ENCODE measurements at places on chromosomes 4 and X.

GRCh38 chrX:106302304-106302703, 134.2 kb downstream of the PWWP3B start:
- DNase-seq, result no peak

GRCh38 chr4:105127170-105127445, 19.6 kb upstream of the TET2 start:
- no peak for DNase-seq

- no peak for DNase-seq
Measured at GRCh38 chr4:8131210-8131609, 27.4 kb downstream of the ABLIM2 start.

- DNase-seq, result no peak
Measured at GRCh38 chr4:16461362-16461761, 235.1 kb upstream of the TAPT1 start.

DNA sequence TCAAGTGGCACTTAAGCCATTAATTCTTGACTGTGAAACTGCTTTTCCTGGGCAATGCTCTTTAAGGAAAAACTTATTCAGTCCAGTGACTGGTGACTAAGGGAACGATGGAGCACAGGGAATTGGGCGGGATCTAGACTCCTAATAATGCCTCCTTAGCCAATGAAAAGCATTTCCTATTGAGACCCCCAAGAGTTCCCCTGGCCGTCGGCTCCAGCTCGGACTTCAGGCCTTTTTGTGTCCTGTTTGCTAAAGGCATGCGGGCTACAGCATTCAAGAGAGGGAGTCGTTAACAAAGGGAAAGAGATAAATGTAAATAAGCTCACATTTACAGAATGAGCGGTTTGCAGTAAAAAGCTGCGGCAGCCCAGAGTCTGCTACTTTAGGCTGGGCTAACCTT, at the start of gene LPAR4:
Gene LPAR4 (plus strand): TSS at position 232 of the 400 bp plus-strand sequence. CDS start 7,150 bp downstream, outside the sequence.
- DNase-seq, result no peak

GRCh38 chr4:114312338-114312737, 286.3 kb upstream of the UGT8 start:
- DNase-seq, result no peak

- DNase-seq, result no peak
Measured at GRCh38 chr4:186588503-186588902, 33.1 kb upstream of the MTNR1A start.
